ENCODE measurements at places on chromosomes 4 and X.

DNA sequence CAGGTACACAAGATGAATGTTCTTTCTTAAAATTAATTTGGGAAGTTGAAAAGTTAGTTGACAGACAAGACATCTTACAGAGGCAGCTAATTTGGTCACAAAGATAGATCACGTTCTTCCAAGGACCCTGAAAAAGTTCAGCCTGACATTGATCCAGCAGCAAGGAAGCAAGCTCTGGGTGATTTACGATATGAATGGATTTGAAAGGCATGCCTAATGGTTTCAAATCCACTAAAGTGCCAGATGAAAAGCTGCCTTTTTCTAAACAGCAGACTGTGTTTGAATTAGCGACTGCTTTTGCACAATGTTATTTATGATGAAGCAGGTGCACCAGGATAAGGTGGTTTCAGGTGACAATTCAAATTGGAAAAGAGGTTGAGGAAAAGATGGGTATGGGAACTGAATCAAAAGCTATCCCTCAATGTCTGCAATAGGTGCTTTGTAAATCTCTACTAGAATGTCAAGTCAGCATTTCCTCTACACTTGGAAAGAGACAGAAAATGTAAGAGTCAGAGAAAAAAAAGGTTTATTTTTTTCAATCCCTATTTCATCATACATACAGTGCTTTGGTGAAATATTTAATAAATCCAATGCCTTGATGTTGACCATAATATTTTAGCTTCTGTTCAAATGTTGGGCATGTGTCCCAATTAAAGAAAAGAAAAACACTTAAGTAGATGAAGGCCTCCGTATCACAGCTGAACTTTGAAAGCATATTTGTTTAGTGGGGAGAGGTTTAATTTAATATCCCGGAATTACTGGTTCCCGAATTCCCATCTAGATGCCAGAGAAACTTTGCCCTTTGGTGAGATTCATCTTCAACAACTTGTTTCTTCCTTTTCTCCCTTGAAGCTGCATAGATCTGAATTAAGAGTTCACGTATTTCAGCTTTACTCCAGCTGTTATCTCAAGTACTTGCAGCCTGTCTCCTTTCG lies 6.0 kb downstream of the RASGEF1B start:
- DNase-seq = no peak

GRCh38 chr4:80213117-80213815 lies 16.0 kb downstream of the PRDM8 start:
- DNase-seq = no peak

DNA sequence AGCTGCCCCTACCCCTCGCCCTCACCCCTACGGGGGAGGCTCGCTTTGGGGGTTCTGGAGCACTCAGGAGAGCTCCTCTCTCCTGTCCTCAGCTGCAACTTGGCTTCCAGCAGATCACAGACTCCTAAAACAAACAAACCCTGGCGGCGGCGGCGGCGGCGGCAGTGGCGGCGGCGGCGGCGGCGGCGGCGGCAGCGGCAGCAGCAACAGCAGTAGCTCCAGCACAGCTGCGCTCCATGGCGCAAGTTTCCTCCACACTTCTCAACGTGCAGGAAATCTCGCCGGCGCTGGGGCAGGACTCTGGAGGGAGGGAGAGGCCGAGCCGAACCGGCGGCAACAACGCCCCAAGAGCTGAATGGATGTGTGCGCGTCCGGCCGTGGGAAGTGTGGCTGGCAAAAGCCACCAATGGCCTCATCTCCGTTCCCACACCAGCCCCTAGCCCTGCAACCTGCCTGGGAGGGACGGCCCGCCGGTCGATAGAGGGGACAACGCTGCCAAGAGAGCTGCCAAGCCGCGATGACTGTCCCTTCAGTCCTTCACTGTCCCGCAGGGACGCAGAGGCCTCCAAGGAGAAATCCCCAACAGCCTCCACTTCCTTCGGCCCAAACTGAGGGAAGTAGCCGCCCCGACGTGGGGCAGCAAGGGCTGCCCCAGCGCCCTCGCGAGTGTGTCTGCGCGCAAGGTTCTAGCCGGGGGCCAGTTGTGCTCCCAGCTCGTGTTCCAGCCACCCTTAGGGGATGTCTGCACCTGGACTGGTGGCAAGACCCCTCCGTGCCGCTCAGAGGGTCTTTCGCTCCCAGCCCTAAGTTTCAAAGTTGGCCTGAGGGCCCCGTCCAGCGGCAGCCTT lies 775 bp downstream of the SHROOM4 start:
- no peak for DNase-seq

GRCh38 chr4:26753617-26754016 lies 107.0 kb upstream of the STIM2 start:
- DNase-seq = peak; percentile 15

- no peak for DNase-seq
These were observed 195.8 kb downstream of the GPM6A start for GRCh38 chr4:175616287-175616686.

DNA sequence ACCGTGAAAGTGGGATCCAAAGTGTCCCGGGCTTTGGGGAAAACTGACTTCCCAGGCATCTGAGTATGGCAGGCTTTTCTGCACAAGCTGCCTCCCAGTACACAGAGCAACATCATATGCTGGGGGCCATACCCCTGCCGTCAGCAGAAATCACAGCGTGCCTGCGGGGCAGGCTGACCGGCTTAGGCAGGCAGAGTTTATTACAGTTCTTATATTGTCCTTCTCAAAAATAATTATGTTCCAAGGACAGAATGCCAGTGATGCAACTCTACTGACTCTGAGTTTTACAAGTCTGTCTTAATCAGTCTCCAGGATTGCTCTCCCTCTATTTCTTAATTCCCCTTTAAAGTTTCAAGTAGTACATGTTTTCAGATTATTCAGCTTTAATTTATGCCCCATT lies 37.0 kb downstream of the IL21 start:
- no peak for DNase-seq

DNA sequence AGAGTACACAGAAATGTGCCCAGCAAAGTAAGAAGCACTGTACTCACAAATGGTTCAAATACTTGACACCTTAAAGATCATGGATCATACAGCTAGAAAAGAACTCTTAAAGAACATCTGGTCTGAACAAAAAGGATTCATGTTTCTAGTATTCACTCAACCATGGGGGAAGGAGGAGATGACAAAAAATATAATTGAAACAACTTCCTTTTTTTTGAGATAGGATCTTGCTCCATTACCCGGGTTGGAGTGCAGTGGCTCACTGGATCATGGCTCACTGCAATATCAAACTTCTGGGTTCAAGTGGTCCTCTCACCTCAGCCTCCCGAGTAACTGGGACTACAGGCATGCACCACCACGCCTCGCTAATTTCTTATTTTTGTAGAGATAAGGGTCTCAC lies 6.0 kb downstream of the DHX15 start:
- no peak for DNase-seq

DNA sequence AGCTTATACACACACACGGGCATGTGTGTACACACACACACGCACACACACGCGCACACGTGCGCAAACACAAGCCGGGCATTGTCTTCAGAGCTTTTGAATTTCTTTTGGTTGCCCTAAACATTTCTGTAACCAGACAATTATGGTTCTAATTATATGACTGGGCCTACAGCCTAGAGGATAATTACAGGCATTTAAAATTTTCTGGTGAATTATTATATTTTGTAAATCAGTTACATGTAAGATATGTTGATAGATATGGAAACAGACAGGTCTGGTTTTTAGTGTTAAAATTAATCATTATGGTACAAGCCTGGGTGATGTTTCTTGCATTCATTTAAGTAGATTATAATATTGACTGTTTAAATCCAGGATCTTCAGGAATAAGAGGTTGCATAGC lies 1120.5 kb downstream of the ADGRL3 start:
- no peak for DNase-seq

GRCh38 chr4:120709991-120710390 lies 212.5 kb downstream of the PRDM5 start:
- no peak for DNase-seq

- DNase-seq = no peak
These were observed 155.3 kb upstream of the HAND2 start for GRCh38 chr4:173685165-173685830.

Data from hypothalamus (tissue), 51 donors.